ENCODE measurements at places on chromosomes 1 and 21.

- no peak for DNase-seq
Observed at GRCh38 chr21:24423546-24423945, 1183.7 kb downstream of the MRPL39 start.

DNA sequence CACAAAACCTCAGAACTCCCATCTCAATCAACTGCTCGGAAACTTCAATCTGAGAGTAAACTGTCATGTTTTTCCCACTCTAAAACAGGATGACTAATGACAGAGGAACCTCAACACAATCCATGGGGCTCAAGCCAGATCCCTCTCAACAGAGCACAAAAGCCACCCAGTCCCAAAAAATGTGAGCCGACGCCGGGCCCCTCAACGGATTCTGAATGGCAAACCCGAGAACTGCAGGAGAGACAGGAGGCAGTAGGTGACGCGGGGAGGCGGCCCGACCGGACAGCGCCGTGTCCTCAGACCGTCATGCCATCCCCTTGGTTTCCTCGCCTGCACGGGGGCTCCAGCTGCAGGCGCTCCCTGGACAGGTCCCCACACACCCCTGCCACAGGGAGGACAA, 53.4 kb downstream of the SSBP3 start:
- no peak for DNase-seq

DNA sequence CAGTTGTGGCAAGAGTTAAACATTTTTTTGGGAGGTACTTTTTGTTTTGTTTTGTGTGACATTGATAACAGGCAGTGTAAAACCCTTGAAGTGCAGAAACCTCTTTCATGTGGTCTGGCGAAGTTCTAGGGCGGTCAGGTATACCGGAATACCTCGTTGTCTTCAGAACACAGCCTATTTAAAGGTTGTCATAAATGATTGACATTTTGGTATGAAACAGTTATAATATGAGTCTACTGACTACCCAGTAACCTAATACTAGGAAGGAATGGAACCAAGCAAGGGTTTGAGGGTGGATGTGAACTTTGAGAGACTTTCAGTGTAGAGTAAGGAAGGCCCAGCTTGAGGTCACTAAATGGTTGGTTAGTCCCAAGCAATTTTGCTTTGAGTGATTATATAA, 40.5 kb downstream of the PATJ start:
- DNase-seq: no peak

DNA sequence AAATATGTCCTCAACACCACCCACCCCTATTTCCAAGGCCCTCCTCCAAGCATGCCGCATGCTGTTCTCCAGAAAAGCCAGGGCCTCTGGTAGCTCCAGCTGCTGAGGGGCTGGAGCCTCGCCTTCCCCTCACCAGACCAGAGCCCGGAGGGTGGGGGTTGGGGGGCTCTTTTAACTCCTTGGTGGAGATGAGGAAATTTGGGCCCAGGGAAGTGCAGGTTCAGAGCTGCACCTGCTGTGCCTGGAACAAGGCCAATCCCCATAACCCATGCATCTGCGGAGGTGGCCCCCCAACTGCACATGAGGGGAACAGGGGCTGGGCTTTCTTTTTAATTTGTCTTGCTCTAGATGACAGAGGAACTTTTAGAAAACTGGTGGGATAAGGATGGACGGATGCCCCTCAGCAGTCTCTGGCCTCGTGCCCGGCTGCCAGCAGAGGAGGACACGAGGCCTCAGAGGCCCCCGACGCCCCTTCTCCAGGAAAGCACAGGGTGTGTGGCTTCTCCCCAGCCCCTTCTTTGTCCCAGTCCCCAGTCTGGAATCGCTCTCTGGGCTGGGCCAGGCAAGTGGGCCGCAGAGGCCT, 550 bp upstream of the SELENON start:
- no peak for DNase-seq
